NCI-H2171 treated with DMSO at 0.1 percent for 48 hours (cell line): ENCODE measurements at places on chromosomes 11 and 22.

DNA sequence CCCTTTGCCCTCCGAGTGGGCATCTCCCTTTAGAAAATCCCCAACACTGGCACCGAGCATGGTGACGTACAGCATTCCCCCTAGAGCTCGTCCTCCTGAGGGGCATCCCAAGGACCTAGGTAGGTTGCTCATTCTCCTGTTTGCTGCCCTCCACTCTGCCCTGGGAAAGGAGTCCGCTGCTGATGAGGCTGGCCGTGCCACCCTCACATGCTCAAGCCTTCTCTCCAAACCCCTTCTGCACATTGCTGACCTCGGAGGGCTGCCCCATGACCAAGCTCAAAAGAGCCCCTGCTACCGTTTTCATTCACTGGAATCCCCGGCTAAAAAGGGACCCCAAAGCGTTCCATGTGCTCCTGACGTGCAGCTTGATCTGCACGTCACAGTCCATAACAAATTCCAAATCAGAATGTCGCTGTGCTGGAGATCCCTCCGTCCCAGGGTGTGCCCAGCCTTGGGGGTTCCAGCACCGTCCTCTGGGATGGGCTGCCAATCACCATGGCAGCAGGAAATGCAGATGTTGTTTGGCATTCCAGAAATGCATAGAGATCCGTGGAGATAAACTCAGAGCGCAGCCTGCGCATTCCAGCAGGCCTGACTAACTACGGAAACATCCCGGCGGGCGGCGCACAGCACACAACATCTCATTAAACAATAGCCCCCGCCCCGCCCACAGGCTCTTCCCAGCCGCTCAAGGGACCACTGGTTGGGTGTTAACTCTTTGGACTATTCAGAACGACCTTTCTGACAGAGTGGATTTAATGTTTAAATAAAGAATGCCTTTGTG is 26.3 kb upstream of the GNB1L start:
- DNase-seq, result no peak

DNA sequence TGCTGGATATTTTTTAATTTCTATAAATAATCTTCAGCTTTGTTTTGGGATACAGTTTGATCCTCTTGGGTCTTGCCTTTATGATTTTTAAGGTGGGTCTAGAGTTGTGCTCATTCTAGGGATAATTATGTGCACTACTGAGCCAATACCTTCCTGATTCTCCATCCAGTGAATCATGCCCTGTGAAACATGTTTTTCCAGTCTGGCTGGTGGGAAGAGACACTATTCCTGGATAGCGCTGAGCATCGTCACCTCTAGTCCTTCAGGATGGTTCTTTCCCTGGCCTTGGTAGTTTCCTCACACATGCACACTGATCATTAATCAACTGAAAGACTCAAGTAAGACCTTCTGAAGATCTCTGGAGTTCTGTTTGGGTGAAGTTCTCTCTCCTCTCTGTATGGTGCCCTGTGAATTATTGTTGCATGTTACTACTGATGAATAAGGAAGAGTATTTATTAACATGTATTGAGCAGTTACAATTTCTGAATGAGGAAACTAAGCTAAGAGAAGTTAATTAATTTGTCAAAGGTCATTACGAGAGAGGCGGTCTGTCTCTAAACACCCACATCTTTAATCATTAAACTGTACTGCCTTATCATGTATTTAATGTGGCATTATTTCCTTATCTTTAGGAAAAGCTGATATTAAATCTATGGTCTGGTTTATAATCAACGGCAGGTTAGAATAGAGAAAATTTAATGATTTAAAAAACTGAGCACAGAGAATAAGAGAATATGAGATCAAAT is 39.1 kb upstream of the LIPT2 start:
- no peak for DNase-seq

DNA sequence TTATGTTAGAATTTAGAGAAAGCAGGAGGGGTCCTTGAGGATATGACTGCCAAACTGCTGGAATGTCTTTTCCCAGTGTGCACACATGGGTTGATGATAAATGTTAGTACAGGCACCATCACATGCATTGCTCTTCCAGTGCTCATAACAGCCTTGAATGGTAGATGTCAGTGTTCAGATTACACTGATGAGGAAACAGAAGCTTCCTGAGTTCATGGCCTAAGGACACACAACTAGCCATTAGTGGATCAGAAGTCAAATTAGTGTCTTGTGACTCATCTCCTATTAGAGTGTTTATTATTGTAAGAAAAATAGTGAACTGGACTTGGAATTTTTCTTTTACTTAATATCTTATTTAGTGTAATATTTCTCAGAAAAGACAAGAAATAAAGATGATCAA is 241.5 kb downstream of the DDX10 start:
- DNase-seq, result no peak

- DNase-seq, result no peak
Observed at GRCh38 chr22:47064416-47064815, 302.0 kb downstream of the TBC1D22A start.

GRCh38 chr11:131776211-131776610 is 405.8 kb downstream of the NTM start:
- DNase-seq, result no peak

DNA sequence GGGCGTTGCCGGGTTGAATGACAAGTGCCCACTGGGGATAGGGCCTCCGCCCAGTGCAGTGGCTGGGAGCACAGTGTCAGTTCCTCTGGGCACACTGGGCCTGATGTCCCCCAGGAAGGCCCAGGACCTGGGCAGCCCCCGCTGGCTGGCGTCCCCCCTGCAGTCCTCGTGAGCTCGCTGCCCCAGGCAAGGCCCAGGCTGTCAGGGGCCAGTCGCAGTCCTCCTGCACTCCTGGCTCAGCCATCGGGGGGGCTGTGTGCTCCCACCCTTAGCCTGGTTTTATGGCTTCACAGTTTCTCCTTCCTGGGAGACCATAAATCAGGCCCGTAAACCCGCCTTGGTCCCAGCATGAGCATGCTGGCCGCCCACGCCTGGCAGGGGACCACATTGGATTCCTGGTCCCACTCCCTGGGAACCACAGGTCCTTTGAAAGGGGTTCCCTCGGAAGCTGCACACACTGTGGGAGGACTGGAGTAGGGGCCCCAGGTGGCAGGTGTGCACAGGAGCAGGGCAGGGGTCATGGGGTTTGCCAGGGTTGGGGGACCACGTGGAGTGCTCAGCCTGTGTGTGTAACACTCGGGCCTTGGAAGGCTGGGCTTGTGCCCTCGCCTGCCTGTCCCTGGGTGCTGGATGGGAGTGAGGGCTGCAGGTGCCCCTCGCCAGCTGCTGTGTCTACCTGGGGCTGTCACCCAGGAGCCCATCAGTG is 113.6 kb downstream of the KCNQ1OT1 start:
- no peak for DNase-seq

GRCh38 chr11:72265951-72266350 is 22.0 kb upstream of the PHOX2A start:
- DNase-seq, result no peak

DNA sequence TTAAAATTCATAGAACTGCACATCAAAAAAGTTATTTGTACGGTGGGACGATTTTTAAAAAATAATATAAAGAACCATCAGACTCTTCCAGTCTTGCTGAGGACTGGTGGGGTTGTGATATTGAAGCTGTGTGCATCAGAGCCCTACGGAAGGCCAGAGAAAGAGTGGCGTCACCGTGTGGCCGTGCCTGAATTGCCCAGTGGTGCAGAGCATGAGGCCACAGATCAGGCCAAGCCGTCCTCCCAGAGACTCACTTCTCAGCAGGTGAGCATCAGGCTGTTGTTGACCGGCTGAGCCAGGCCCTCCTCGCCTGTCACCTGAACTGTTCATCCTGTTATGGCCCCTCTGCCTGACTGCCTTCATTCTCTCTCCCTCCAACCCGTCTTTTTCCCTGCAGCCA is 1013.9 kb downstream of the TBC1D22A start:
- no peak for DNase-seq

GRCh38 chr11:11025087-11025486 is 167.2 kb upstream of the ZBED5 start:
- DNase-seq, result no peak

- DNase-seq, result no peak
Observed at GRCh38 chr11:46560300-46560991, 33.4 kb downstream of the AMBRA1 start.

- DNase-seq, result no peak
Observed at GRCh38 chr11:926341-926916, 759 bp downstream of the AP2A2 start.

GRCh38 chr11:133710241-133710640 is 135.1 kb downstream of the SPATA19 start:
- DNase-seq, result no peak

DNA sequence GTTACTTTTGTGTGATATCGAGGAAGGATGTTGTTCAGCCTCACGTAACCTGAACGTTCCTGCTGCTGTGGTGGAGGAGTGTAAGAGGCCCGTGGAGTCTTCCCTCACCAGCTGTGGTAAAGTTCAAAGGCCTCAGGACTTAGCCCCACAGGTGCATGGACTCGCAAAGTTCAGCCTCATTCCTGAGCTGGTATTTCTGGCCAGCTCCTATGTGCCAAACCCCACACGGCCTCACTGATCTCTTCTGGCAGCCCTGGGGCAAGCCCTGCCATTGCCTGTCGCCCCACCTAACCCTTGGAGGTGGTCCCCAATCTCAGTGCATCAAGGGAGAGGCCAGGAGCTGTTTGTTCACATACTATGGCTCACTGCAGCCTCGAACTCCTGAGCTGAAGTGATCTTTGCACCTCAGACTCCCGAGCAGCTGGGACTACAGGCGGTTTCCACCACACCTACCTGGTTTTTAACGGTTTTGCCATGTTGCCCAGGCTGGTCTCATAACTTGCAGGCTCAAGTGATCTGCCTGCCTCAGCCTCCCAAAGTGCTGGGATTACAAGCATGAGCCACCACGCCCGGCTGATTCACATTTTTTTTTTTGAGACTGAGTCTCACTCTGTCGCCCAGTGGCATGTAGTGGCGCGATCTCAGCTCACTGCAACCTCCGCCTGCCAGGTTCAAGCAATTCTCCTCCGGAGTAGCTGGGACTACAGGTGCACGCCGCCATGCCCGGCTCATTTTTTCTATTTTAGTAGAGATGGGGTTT is 2.2 kb downstream of the PHRF1 start:
- DNase-seq, result no peak

- no peak for DNase-seq
Observed at GRCh38 chr11:123537726-123538125, 107.7 kb downstream of the GRAMD1B start.

- DNase-seq, result peak; percentile 80
Observed at GRCh38 chr11:100719362-100719761, 32.3 kb downstream of the ARHGAP42 start.

- DNase-seq, result no peak
Observed at GRCh38 chr11:114215871-114216795, 80.1 kb upstream of the NNMT start.

DNA sequence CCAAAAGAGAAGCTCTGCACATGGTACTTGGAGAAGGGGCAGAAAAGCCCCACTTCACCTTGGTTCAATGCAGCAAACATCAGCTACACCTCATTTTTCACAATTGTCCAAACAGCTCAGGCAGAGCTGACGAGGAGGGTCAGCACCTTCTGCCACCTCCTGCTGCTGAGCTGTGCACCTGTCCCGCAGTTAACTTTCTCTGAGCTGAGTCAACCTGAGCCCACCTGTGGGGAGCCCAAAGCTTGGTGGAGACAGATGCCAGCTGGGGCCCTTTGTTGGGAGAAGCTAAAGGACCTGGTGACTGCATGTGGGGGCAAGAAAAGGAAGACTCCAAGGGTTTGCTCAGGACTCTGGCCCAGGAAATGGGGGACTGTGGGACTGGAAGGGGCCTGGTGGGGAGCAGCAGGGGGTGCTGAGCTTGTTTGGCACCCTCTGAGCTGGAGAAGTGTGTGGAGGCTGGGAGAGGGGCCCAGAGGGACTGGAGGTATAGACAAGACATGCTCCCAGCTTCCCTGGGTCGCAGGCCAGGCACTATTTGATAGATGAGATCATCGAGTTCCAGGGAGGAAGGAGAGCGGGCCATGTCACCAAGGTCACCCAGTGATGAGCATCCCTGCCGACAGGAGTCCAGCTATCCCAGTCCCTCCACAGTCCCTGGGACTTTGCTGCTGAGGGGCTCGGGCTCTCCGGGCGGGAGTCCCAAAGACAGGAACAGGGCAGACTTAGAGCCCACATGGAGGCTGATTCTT is 53.5 kb downstream of the KCNJ4 start:
- DNase-seq, result peak; percentile 77

DNA sequence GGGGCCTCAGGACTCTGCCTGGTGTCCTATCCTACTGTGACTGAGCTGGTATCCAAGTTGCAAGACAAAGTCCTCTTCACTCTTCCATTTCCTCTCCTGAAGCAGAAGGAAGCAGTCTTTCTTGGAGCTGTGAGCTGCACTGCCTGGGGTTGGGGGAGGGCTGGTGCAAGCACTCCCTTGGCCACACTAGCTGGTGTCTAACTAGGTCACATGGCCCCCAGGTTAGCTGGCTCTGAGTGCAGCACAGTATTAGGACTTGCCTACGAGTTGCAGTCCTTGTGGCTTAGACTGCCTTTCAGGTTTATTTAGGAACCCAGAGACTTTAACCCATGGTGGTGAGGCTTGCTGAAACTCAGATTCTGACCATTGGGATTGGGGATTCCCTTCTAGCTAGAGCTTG is 138.9 kb downstream of the NELL1 start:
- DNase-seq, result no peak

DNA sequence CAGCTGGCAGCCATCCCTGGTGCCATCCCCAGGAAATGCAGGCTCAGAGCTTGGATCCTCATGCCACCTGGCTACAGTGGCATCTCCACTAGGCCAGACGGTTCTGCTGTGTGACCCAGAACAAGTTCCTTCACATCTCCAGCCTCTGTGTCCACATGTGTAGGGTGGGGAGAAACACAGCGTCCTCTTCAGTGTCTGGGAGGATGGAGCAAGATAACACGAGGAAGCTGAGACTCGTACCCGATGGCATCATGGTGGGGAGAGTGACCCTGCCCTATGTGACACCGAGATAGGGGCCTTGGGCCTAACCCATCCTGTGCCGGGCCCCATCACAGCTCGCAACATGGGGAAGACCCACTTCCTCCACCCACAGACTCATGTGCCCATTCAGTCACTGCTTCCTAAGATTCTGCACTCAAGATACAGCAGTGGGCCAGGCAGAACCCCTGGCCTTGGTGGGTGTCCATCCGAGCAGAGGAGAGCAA is 78.5 kb downstream of the MORC2 start:
- DNase-seq, result no peak

DNA sequence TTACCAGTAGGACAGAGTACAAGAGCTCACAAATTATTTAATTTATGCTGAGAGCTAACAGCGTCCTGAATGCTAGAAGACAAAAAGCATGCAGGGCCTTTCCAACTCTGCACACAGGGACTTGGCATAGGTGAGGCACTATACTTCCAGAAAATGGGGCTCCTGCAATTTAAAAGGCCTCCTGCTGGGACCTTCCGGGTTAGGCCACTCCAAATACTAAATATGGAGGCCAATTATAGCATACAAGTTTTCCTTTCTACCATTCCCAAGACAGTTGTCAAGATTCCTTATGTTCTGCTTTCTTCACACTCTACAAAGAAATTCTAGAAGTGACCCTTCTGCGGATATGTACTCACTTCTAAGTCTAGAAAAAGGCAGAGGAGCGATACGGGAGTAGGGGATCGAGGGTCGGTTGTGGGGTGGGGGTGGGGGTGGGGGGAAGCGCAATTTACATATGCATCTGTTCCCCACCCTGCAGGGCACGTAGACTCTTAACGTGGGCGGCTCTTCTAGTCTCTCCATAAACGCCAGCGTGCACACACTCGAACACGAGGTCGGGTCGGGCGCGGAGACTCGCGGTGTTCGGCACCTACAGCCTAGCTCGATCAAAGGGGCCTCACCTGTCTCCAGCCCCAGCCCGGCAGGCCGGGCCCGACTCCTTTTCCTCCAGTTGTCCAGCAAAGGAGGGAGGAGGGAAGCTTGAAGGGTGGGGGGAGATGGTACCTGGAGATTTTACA is 728 bp downstream of the DCUN1D5 start:
- DNase-seq, result peak; percentile 32

- DNase-seq, result no peak
Observed at GRCh38 chr11:90476442-90477007, 253.7 kb upstream of the CHORDC1 start.
